ENCODE measurements at places on chromosomes 3 and 15. TPM values are rescaled to one million over a fixed set of nuclear protein-coding genes. Genes with fewer than 3 reads are reported as not detected.

The MEGF11 gene
- total RNA-seq, result 0.30 TPM

The PXYLP1 gene
- total RNA-seq, result 24.2 TPM

The TIMP4 gene
- 13.3 TPM for total RNA-seq

The GPR149 gene
- total RNA-seq, result not detected

The CCDC71 gene
- total RNA-seq, result 9.7 TPM

The MST1R gene
- 6.3 TPM for total RNA-seq

The WDR93 gene
- 0.20 TPM for total RNA-seq

The ZKSCAN7 gene
- total RNA-seq, result 8.1 TPM

The SKIL gene
- 46.7 TPM for total RNA-seq

The GPR176 gene
- 10.3 TPM for total RNA-seq

The SPCS1 gene
- total RNA-seq, result 40.1 TPM

The VGLL3 gene
- 53.1 TPM for total RNA-seq

The TGM5 gene
- total RNA-seq, result 4.1 TPM

The ITIH3 gene
- 0.49 TPM for total RNA-seq

The TRAT1 gene
- 0.59 TPM for total RNA-seq

The ASB14 gene
- 0.10 TPM for total RNA-seq

The TSEN2 gene
- 16.3 TPM for total RNA-seq

The TLR9 gene
- total RNA-seq, result not detected

The CYP8B1 gene
- total RNA-seq, result not detected

The WHAMM gene
- 5.7 TPM for total RNA-seq

The PLA1A gene
- 0.20 TPM for total RNA-seq

The NAALADL2 gene
- 30.5 TPM for total RNA-seq

The DAZL gene
- not detected for total RNA-seq

The PCOLCE2 gene
- 2.4 TPM for total RNA-seq

The NRG4 gene
- 0.10 TPM for total RNA-seq

The FSTL1 gene
- 530 TPM for total RNA-seq

The TIGIT gene
- 0.59 TPM for total RNA-seq
